Daoy (cell line): ENCODE measurements at places on chromosomes 11 and 22. TPM values are rescaled to one million over a fixed set of nuclear protein-coding genes. Genes with fewer than 3 reads are reported as not detected.

The BDNF gene
- total RNA-seq, result 11.9 and 12.5 TPM in 2 replicates

- DNase-seq, result peak; percentile 90
Measured at GRCh38 chr22:20981787-20982562, at the start of gene LZTR1. LZTR1 (plus strand) TSS chr22:20982297; CDS start chr22:20982372, 75 bp downstream.

DNA sequence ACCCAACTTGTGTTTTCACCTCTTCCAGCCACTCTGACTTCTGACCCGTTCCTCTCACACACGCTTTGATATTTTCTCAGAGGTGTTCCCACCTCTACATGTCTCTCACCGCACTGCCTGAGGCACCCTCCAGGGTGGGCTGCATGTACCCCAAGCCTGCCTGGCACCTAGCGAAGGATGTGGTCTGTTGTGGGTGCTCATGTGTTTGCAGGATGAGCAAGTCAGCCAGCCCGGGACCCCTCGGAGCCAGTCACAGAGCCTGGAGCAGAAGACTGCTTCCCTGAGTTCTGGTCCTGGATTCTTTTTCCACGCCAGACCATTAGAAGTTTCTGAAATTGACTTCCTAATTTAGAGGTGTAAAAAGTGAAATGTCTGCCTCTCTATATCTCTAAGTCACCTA is 3.8 kb downstream of the GTSE1 start:
- no peak for DNase-seq

DNA sequence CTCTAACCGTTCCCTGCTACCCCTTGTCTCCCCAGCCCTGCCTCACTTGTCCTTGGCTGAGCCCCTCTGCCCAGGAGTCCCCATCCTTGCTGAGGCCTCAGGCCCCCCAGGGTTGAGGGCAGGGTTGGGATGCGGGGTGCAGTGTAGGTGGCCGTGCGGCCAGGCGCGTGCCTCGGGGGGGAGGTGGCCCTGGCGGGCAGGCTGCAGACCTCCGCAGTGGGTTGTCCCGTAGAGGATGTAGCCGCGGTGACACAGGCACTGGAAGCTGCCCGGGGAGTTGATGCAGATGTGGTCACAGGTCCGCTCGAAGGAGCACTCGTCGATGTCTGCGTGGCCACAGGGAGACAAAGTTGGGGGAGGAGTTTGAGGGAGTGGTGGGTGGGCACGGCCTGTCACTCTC is 41.9 kb upstream of the TTLL12 start:
- DNase-seq, result no peak

DNA sequence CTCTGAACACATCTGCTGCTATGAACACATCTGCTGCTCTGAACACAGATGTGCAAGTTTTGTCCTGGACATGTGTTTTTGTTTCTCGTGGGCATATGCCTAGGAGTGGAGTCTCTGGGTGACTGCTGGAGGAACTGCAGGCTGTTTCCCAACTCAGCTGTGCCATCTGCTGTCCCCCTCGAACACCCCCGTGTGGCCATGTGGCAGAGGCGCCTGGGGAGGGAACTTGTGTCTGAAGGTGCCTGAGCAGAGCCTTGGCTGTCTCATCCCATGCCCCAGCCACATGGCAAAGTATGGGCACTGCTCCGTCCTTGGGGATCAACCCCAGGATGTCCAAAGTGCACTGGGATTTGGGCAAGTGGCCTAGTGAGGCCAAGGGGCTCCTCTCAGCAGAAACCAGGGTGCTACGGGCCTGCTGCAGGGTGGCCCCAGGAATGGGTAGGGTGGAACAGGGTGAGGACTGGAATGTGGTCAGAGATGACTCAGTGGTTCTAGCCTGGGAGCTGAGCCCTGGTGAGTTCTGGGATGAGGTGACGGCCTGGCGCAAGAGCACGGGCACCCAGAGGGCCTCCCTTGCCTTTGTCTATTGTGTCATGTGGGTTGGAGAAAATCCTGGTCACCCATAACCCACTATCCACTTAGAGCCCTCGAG is 14.7 kb downstream of the GATD1 start:
- DNase-seq, result peak; percentile 59
